D341Med (cell line): ENCODE measurements at places on chromosomes 1 and 21.

- DNase-seq, result no peak
These were observed 63.6 kb downstream of the NEK7 start for GRCh38 chr1:198220428-198220827.

DNA sequence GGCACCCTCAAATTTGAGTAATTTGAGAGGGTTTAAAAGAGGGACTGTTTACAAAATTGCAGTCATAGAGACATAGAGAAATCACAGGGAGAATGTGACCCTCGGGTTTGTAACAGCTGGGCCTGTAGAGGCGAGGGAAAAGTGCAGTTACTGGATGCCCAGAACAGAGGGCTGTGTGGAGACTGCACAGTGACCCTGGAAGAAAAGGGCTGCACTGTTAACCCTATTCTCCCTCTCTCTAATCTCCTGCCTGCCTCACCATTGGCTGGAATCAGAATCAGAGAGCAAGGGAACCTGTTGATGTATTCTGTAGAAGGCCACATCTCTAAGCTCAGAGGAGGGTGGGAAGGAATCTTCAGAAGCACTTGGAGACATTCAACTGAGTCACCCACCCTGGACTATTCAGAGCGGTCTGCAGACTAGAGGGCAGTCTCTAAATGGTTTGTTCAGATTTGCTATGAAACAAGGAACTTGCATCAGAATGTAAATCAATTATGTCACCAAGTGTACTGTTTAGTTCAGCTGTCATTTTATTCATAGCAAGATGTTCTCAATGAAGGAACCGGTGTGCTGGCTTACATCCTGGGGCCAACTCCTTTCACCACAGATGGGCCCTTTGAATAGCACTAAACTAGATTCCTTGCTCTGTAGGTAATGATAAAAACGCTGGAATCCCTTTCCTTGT is 132.2 kb upstream of the HOOK1 start:
- no peak for DNase-seq

GRCh38 chr1:39671433-39671792 is 494 bp downstream of the NT5C1A start:
- DNase-seq, result peak; percentile 52

GRCh38 chr1:110056776-110057175 is 13.7 kb downstream of the ALX3 start:
- DNase-seq, result no peak

- DNase-seq, result no peak
These were observed 2.0 kb downstream of the PCP4 start for GRCh38 chr21:39869141-39869818.

DNA sequence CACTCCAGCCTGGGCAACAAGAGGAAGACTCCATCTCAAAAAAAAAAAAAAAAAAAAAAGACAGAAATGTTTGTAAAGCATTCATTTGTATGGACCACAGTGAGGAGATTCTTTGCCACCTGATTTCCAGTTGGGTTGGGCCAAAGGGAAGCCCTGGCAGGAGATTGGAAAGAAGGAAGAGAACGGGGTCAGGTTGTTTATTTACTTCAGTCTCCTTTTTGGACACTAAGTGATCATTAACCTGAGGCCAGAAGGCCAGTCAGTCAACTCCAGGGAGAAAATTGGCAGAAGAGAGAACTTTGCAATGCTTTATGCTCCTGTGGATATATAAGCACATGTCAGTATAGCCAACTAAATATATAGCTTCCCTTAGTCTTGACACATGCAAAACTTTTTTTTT is 85.9 kb downstream of the NTMT2 start:
- DNase-seq, result no peak

- no peak for DNase-seq
These were observed 24.1 kb downstream of the PIGM start for GRCh38 chr1:160007577-160008200.

- peak; percentile 26 for DNase-seq
These were observed 371.8 kb downstream of the NPHP4 start for GRCh38 chr1:5620418-5620817.

GRCh38 chr1:58902830-58903513 is 119.1 kb upstream of the JUN start:
- no peak for DNase-seq

- DNase-seq, result no peak
These were observed 18.0 kb downstream of the CD244 start for GRCh38 chr1:160844447-160845232.

DNA sequence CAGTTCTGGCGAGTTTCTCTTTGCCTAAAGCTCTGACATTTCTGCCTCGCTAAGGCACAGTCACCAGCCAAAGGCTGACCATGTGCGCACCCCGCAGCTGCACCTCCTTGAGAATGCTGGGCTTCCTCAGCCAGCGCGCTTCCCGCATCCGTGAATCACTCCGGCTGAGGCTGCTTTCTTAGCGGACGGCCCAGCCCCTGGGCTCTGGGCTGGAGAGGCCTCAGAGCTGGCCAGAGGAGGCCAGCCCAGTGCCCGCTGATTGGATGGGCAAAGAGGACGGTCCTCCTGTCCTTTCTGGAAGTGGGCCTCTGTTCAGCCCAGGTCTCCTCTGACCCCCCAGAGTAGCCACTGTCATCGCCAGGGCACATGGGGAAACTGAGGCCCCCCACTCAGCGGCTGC is 56.1 kb downstream of the PRDM16 start:
- DNase-seq, result no peak

- DNase-seq, result no peak
These were observed 48.1 kb downstream of the NGF start for GRCh38 chr1:115289940-115290339.

DNA sequence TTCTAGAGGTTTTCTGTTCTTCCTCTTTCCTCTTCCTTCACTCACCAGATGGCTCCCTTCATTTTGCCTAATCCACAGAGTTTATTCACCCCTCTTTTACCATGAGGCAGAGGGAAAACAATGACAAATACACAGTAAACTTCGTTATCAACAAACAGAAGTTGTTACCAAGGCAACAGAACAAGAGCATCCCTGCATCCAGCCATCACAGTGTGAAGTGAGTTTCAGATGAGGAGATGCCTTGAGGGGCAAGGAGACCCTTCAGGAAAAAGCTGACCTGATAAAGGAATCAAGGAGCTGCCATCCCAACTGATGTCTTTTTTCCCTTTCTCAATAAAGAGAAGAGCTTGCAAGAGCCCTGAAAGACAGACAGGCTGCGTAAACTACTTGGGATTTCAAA is 195.3 kb downstream of the BRINP2 start:
- DNase-seq, result no peak

- DNase-seq, result no peak
These were observed 222.0 kb downstream of the TOMM20 start for GRCh38 chr1:234906654-234907053.

DNA sequence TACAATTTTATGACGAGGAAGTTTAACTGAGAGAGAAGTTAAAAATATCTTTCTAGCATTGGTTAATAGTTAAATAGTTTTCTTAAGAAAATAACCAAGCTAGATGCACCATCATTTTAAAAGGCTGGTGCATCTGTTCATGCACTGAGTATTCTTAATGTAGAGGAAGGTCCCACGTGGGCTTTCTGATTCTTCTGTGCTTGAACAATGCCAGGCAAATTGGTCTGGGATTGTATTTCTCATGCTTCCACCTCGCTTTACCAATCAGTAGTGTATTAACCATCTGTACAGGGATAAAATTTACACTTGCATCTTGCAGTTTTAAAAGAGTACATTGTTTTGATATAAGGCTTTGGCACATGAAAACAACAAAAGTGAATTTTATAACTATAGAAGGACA is 47.4 kb upstream of the MTF2 start:
- no peak for DNase-seq

DNA sequence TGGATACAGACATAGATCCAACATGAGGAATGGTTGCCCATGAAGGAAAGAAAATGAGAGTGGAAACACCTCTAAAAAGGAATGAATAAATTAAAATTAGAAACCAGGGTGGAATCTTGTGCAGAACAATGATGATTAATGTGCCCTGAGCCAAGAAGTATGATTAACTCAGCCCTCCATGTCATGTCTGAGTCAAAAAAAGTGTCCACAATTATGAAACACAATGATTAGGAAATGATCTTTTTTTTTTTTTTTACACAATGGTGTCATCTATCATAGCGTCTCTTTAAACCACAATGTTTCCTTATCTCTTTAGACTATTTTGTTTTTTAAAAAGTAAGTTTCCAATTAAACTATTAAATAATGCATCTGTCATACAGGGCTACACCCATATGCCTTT is 78.9 kb upstream of the RAB4A start:
- DNase-seq, result no peak

GRCh38 chr1:246139745-246140182 is 367.3 kb downstream of the SMYD3 start:
- no peak for DNase-seq

DNA sequence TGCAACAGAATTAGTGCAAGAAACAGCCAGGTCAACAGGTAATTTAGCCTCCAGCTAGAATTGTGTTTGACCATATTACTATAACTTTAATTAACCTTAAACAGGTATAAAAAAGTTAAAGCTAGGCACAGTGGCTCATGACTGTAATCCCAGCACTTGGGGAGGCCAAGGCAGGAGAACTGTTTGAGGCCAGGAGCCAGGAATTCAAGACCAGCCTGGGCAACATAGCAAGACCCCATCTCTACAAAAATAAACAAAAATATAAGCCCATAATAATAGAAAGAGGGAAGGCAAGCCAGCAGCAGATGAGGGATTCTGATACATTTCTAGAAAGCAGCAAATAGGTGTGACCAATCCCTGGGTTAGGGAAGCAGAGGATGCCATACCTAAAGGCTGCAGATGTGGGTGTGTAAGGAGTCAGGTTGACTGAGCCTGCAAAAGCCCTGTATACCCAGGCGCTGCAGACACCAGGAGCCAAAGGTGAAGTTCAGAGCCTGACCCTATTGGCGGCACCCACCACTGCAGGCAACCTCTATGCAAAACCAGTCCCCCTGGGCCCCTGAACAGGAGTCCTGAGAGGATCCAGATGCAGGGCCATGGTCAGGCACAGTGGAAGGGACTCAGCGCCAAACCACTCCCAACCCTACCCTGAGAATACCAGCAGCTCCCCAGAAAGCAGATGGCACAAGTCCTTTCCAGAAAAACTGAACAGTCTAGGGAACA is 19.3 kb upstream of the LSS start:
- no peak for DNase-seq

- no peak for DNase-seq
These were observed 163.6 kb upstream of the RAB4A start for GRCh38 chr1:229107304-229107815.

- no peak for DNase-seq
These were observed 3.7 kb upstream of the NR1I3 start for GRCh38 chr1:161241682-161242081.
